ENCODE measurements at places on chromosomes 13 and 19. TPM values are rescaled to one million over a fixed set of nuclear protein-coding genes. Genes with fewer than 3 reads are reported as not detected.

Gene PRR22
- 1.7 TPM for total RNA-seq

Gene GPR180
- total RNA-seq, result 4.9 TPM

Gene PGLYRP2
- total RNA-seq, result not detected

Gene LHFPL6
- total RNA-seq, result 58.2 TPM

Gene CGB8
- total RNA-seq, result not detected

Gene METTL21C
- not detected for total RNA-seq

Gene ADAMTSL5
- total RNA-seq, result 18.9 TPM

GRCh38 chr19:8004723-8005513 lies 523 bp downstream of the ELAVL1 start:
- DNase-seq, result peak; percentile 39

DNA sequence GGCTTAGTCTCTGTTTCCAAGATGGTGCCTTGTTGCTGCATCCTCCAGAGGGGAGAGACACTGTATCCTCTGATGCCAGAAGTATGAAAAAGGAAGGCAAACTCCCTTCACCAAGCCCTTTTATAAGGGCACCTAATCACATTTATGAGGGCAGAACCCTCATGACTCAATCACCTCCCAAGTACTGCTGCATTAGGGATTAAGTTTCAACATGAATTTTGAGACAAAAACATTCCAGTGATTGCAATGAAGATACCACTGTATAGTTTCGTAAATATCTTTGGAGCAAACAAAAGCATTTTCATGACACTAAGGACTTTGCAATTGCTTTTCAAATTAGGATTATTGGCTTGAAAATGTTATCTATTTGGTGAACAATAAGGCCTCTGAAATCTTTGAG lies 63.8 kb downstream of the RNF17 start:
- DNase-seq, result no peak

- no peak for DNase-seq
Measured at GRCh38 chr13:105213512-105213911, 1322.0 kb downstream of the EFNB2 start.

GRCh38 chr13:99514801-99515200 lies 13.5 kb downstream of the TM9SF2 start:
- DNase-seq, result no peak

DNA sequence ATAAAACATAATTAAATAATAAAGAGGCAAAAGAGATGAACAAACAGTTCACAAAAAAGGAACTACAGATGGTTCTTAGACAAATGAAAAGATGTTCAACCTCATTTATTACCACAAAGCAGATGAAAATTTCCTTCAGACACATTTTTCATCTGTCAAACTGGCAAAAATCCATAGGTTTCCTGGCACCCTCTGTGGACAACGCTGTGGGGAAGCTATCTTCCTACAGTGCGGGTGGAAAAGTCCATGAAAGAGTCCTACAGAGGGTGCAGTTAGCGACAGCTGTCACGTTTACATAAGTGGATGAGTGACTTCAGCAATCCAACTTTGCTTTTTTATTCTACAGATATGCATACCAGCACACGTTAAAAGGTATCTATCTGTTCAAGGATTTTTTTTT lies 30.3 kb upstream of the PDCD5 start:
- DNase-seq, result no peak

DNA sequence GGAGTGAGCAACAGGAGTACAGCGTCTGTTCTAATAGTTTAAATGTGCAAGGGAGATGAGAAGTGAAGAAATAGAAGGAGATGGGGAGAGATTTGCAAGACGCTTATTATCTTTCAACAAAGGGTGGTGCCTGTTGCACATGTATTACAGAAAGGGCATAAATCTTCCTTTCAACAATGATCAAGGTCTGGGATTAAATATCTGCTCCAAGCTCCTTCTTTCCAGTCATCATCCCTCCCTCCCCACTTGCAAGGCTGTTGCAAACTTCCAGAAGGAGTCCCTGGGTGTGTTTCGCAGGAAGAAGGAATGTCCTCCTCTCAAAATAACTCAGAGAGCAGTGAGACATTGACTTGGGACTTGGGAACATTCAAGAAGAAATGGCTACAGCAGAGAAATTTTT lies 63.5 kb upstream of the MYCBP2 start:
- no peak for DNase-seq

- no peak for DNase-seq
Measured at GRCh38 chr13:41941174-41941573, 19.7 kb downstream of the VWA8 start.

- DNase-seq, result no peak
Measured at GRCh38 chr19:49201042-49201441, 43.5 kb downstream of the TRPM4 start.

DNA sequence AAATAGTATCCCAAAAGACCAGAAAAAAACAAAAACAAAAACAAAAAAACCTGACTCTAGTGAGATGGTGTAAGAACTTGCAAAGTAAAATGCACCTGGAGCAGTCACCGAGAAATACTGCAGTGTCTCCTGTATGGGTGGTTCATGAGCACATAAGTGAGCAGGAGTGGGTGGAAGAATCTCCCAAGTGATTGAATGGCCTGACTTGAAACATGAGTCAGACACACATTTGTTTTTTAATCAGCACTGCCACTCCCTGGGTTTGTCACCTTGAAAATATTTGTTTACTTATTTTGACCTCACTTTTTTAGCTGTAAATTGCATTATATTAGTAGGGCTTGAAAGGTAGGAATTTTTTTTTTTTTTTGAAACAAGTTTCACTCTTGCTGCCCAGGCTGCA lies 2.0 kb downstream of the ZNF431 start:
- no peak for DNase-seq

GRCh38 chr19:18408053-18408476 lies 10.6 kb upstream of the LRRC25 start:
- no peak for DNase-seq

DNA sequence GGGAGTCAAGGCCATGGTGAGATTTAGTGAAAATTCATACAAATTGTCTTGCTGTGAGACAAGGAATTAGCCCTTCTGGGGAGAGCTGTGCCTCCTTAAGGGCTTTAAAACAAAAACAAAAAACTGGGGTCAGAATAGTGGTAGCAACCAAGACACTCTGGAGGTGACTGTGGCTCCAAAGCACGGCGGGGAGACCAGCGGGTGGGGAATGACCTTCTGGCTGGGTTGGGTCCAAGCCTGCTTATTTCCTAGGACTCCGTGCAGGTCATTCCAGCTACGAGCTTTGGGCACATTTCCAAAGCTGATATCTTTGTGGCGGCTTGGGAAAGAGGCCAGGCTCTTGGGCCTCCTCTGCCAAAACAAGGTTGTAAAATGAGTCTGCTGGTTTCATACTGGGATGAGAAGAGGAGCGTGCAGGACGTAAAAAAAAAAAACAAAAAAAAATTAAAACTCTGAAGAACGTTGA lies 348.3 kb downstream of the UQCRFS1 start:
- peak; percentile 63 for DNase-seq

- DNase-seq, result peak; percentile 75
Measured at GRCh38 chr19:49691243-49692146, 579 bp downstream of the CPT1C start.

DNA sequence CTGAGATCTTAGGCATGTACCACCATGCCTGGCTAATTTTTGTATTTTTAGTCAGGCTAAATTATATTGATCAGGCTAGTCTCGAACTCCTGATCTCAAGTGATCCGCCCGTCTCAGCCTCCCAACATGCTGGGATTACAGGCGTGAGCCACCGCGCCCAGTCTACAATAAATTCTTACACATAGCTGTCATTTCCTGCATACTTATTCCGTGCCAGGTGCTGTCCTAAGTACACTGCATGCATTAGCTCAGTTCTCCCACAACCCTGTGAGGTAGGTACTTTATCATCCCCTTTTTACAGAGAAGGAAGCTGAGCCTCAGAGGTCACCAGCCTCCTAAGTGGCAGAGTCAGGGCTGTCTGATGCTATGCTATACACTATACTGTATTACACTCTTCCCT lies 7.2 kb upstream of the RHPN2 start:
- DNase-seq, result no peak

- no peak for DNase-seq
Measured at GRCh38 chr19:30566681-30567420, 194.7 kb downstream of the ZNF536 start.

DNA sequence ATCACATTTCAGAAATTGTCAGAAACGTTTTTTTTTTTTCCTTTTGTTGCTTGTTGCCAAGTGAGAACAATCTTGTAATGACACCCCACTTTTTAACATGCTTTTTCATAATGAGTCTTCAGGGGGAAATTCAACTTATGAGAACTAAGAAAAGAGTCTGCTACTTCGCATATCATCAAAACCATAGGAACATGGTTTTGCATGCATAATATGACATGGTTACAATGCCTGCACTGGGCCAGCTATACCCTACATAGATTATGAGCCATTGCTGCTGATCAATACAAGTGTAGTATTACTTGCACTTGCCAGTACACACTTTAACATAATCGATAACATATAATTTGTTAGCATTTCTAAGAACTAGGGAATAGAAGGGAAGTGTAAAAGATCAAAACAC lies 191.0 kb upstream of the NBEA start:
- no peak for DNase-seq

Data from left cardiac atrium (tissue), 4 donors.